Karpas-422 (cell line): ENCODE measurements at places on chromosomes 6 and 20. TPM values are rescaled to one million over a fixed set of nuclear protein-coding genes. Genes with fewer than 3 reads are reported as not detected.

GRCh38 chr20:50837532-50838321 lies 42.9 kb downstream of the BCAS4 start:
- H3K4me1 ChIP-seq = peaks cover 61% of the 10 kb centered on the region
- peak; percentile 57 for DNase-seq
- H3K27ac ChIP-seq = peak overlapping the region; percentile 83
- no peaks in the 10 kb centered on the region for H3K27me3 ChIP-seq

Gene C6orf58
- total RNA-seq = not detected in 2 replicates

DNA sequence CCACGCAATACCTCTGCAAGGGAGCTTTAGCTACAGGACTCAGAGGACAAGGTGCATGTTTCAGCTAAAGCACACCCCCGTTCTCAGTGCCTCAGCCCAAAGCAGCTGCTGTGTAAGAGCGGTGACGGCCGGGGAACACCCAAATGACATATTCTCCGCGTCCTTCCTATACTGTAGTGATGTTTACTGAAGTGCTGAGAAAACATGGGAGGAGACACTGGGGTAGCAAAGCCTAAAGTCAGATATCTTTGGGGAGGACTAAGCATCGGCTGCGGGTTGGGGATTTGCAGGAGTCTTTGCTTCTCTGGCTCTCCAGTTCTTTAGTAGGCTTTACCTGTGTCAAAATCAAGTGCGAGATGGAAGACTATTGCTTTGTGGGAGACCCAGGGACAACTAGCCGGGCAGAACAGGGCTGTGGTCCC lies 1.7 kb downstream of the SLC22A23 start:
- H3K27me3 ChIP-seq = no peaks in the 10 kb centered on the region
- H3K36me3 ChIP-seq = no peaks in the 10 kb centered on the region
- H3K4me3 ChIP-seq = no peak overlapping the region
- DNase-seq = no peak
- H3K4me1 ChIP-seq = no peaks in the 10 kb centered on the region

- no peak overlapping the region for H3K27ac ChIP-seq
- H3K27me3 ChIP-seq = no peaks in the 10 kb centered on the region
- H3K36me3 ChIP-seq = no peaks in the 10 kb centered on the region
- H3K4me1 ChIP-seq = no peaks in the 10 kb centered on the region
- DNase-seq = no peak
Measured at GRCh38 chr6:128743974-128744765, 138.8 kb upstream of the LAMA2 start.

GRCh38 chr6:87544474-87544735 lies 45.4 kb downstream of the RARS2 start:
- no peak overlapping the region for H3K27ac ChIP-seq
- no peak overlapping the region for H3K4me3 ChIP-seq
- DNase-seq = no peak
- no peaks in the 10 kb centered on the region for H3K4me1 ChIP-seq

Gene CDSN
- total RNA-seq = not detected in 2 replicates

DNA sequence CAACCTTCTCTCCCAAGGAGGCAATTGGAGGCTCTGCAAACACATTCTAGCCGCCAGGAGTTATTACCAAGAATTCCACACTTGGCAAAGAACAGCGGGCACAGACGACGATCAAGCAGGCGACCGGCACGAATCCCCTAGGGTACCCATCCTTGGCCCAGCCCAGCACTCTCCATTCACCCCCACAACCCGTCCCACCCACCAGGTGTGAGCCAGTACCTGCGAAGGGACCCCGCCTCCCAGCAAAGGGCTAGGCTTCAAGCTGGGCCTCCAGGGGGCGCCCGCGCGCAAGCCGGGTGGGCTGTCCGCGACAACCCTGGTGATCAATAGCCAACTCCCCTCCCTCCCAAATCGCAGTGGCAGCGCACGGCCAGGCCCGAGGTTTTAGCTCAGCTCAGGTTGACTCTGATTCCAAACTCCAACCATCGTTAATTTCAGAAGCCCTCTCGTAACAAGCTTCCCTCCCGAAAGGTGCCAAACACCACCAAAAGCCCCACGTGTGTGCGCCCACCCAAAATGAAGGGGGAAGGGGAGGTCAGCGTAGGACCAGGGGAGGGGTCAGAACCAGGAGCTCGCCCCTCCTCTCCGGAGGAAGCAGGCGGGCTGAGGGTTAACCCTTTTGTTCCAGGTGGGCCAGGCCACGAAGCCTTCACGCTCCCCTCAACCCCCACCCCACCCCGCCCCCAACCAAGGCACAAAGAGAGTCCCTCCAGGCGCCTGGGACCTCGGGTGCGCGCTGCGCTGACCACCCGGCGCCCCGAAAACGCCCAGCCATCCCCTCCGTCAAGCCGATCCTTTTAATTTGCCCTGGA lies 2.1 kb downstream of the SALL4 start:
- H3K4me3 ChIP-seq = no peak overlapping the region
- no peaks in the 10 kb centered on the region for H3K4me1 ChIP-seq
- no peaks in the 10 kb centered on the region for H3K27me3 ChIP-seq
- DNase-seq = peak; percentile 80
- H3K36me3 ChIP-seq = no peaks in the 10 kb centered on the region

- DNase-seq = peak; percentile 73
- H3K27me3 ChIP-seq = no peaks in the 10 kb centered on the region
- no peak overlapping the region for H3K4me3 ChIP-seq
- no peak overlapping the region for H3K27ac ChIP-seq
Measured at GRCh38 chr20:3068986-3069900, 2.2 kb upstream of the OXT start.

Gene GPX5
- total RNA-seq = not detected in 2 replicates

DNA sequence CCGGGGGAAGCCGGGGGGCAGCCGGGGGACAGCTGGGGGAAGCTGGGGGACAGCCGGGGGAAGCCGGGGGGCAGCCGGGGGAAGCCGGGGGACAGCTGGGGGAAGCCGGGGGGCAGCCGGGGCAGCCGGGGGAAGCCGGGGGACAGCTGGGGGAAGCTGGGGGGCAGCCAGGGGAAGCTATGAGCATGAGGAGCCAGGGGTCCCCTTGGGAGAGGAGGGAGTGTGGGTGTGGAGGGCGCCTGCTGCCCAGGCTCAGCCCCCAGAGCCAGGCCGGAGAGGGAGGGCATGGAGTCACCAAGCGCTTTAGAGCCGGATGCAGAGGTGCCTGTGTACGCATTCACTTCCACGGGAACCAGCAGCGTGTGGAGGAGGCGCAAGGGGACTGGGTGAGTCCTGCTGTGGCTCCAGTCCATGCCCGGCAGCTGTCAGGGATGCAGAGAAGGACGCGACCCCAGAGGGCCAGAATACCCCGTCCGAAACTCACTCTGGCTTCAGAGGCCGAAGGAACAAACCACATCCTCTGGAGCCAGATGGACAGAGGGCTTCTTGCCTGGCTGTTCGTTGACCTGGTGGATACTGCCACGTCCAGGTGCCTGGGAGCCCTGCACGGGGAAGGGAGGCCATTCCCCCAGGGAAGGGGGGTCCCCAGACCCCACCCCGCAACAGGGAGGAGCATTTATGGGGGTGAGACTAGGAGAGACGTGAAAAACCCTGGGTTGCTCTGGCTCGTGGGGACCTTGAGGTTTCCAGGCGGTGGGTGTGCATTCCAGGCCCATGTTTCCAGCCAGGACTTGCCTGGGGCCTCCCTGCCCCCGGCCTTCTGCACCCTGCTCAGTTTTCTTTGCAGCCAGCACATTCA lies 26.5 kb upstream of the DACT2 start:
- H3K4me3 ChIP-seq = no peak overlapping the region
- no peak overlapping the region for H3K27ac ChIP-seq
- H3K27me3 ChIP-seq = no peaks in the 10 kb centered on the region
- no peaks in the 10 kb centered on the region for H3K36me3 ChIP-seq
- H3K4me1 ChIP-seq = no peaks in the 10 kb centered on the region
- DNase-seq = no peak

DNA sequence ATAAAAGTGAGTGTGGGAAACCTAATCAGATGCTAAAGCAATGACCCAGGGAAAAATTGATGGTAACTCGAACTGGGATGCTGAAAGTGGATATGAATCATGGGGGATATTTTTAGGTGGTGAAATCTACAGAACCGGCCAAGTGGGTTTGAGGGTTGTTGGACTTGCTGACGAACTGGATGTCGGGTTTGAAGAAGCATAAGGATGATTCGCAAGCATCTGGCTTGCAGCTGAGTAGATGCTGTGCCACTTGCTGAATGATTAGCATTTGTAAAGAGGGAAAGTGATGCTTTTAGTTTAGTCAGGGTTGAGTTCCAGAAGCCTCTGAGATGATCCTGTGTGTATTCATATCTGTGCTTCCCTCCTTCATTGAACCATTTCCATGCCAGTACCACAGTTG lies 54.9 kb downstream of the UBR2 start:
- peaks cover 42% of the 10 kb centered on the region for H3K36me3 ChIP-seq
- H3K27me3 ChIP-seq = no peaks in the 10 kb centered on the region
- H3K4me1 ChIP-seq = no peaks in the 10 kb centered on the region
- no peak overlapping the region for H3K27ac ChIP-seq
- DNase-seq = no peak
